ENCODE measurements at places on chromosomes 7 and 10.

DNA sequence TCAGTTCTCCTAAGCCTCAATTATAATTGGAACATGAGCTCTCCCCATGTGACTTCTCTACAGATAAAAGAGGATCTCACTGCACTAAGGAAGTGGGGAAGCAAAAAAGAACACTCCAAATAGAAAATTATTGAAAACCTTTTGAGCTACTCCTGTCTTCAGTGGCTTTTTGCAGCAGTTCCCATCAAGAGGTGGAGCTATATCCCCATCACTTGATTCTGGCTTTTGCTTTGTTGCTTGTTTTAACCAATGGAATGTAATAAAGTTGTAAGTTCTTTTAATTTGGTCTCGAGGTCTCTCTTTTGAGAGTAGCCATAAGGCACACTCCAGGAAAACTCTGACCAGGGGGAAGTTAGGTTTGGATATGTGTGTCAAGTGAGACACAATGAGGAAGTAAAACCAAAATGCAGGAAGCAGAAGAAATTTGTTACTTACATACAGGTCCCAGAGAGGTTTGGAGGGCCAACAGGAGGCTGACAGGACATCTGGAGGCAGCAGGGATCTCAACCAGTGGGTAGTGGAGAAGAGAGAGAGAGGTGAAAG is 569.4 kb downstream of the HTR7 start:
- DNase-seq, result no peak

- no peak for DNase-seq
Observed at GRCh38 chr7:117017017-117017451, 63.7 kb downstream of the ST7 start.

DNA sequence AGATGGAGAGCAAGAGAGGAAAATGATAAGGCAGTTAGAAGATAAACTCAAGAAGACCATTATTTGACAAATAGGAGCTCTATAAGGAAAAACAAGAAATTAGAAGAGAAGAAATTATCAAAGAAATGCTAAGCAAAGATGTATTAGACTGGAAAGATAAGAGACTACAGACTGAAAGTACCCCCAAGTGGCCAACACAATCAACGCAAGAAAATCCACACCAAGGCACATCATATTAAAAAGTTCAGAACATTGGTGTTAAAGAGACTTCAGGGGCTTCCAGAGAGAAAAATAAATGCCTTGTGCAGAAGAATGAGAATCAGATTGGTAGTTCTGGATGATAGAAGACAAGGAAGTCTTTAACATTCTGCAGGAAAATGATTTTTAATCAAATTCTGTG is 46.0 kb downstream of the SH2D4B start:
- DNase-seq, result no peak

DNA sequence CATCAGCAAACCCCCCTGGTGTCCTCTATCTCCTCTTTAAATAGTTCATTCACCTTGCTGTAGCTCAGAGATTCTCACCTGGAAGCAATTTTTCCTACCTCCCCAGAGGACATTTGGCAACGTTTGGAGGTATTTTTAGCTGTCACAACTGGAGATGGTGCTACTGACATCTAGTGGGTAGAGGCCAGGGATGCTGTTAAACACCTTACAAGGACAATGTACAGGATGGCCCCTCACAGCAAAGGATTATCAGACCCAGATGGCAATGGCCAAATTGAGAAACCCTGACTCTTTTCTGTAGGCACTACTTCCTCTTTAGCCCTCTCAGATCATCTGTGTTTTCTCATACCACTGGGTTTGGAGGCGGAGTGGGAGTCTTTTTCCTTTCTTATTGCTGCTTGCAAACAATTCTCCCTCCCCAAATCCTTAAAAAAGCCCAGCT is 13.2 kb upstream of the TRA2A start:
- DNase-seq, result peak; percentile 56

All from NCI-H526 (cell line).